ENCODE measurements at places on chromosomes 12 and 14. TPM values are rescaled to one million over a fixed set of nuclear protein-coding genes. Genes with fewer than 3 reads are reported as not detected.

GRCh38 chr12:126907900-126908764 lies 1358.8 kb upstream of the TMEM132C start:
- DNase-seq: no peak
- no peak overlapping the region for H3K4me3 ChIP-seq
- H3K4me1 ChIP-seq: no peaks in the 10 kb centered on the region
- no peak overlapping the region for H3K27ac ChIP-seq

DNA sequence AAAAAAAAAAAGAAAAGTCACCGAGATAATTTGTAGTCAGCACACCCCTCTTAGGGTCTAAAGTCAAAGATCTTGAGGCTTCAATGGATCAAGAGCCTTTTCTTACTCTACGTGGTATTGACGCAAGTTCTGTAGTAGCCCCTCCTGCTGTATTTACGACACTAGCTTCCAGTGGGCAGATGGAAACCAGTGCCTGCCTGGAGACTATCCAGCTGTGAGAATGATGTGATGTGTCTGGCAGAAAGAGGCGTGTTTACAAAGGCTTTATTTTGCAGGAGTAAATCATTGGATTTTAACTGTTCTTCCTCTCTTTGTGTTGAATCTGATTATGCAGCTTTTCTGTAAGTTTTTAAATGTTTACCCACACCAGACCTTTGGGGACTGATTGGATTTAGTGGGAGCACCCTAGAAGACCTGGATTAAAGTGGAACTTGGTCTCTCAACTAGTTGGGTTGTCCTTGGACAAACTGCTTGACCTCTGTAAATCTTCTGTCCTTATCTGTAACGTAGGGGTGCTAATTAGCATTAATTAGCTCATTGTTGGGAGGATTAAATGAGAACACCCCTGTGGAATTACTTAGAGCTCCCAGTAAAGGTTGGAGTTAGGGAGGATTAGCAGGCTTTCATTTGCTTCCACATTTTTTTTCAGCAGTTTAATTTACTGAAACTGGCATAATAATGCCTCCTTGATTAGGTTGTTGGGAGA lies 72.4 kb downstream of the RASSF3 start:
- no peak for DNase-seq
- peaks cover 27% of the 10 kb centered on the region for H3K4me1 ChIP-seq
- H3K27me3 ChIP-seq: no peaks in the 10 kb centered on the region
- H3K36me3 ChIP-seq: peaks cover 9% of the 10 kb centered on the region

GRCh38 chr12:58419196-58419760 lies 477.9 kb downstream of the ATP23 start:
- H3K4me1 ChIP-seq: peaks cover 3% of the 10 kb centered on the region
- no peak overlapping the region for H3K4me3 ChIP-seq
- no peak overlapping the region for H3K27ac ChIP-seq
- no peaks in the 10 kb centered on the region for H3K27me3 ChIP-seq
- no peaks in the 10 kb centered on the region for H3K36me3 ChIP-seq
- no peak for DNase-seq

DNA sequence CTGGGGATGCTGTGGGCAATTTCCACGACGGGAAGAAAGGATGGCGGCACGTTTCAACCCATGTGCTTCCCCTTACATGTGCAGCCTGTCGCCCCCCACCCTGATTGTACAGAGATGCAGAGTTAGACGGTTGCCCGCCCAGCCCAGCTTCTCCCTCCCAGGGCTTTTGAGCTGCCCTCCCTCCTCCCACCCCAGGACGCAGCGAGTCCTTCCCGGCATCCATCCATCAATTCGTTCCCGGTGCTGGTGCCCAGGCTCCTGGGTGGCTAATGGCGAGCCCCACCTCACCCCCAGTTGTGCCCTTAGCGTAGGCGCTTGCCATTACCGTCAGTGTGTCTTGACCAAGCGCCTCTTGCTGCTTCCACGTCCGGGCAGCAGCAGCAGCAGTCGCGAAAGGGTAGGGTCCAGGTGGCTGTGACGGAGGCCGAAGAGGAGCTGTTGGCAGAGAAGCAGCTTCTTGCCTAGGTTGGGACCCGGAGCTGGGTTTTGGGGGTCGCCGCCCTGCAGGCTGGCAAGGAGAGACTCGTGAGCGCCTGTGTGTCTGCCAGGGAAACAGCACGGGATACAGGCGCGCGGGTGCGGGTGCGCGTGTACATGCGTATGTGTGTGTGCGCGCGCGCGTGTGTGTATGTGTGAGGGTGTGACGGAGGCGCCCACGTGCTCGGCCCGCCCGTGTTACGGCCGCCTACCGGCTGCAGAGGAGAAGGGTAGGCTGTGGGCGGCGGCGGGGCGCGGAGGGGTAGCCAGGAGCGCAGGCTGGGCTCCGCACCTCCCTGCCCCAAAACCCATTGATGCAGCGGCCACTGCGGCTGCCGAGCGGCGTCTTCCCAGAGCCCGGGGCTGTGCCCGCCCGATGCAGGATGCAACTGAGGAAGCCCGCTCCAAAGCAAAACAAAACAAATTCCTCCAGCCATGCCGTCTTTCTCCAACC lies at the start of gene SLC6A15:
Gene SLC6A15 (minus strand): TSS at position 602 of the 931 bp plus-strand sequence. CDS start 20,679 bp downstream, outside the sequence.
- DNase-seq: peak; percentile 16
- H3K27me3 ChIP-seq: peaks cover 43% of the 10 kb centered on the region
- peaks cover 8% of the 10 kb centered on the region for H3K4me1 ChIP-seq
- no peaks in the 10 kb centered on the region for H3K36me3 ChIP-seq

DNA sequence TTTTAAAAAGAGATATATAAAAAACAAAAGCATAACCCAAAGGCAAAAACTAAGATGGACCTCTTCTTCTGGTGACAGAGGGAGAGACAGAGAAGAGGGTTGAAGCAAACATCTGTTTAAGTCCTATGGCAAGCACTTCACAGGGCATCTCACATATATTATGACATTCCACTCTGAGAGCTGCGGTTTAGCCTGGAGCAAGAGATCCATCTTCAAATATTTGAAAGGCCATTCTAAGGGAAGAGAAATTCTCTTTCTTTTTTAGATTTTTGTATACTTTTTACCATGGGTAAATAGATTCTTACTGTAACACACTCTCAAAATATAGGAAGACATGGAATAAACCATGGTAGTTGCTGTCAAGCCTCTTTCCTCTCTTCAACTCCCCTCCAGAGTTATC lies 204.1 kb downstream of the GXYLT1 start:
- no peaks in the 10 kb centered on the region for H3K4me1 ChIP-seq
- H3K27me3 ChIP-seq: no peaks in the 10 kb centered on the region
- no peaks in the 10 kb centered on the region for H3K36me3 ChIP-seq
- DNase-seq: no peak

- DNase-seq: no peak
- H3K27me3 ChIP-seq: no peaks in the 10 kb centered on the region
- H3K4me3 ChIP-seq: no peak overlapping the region
- H3K4me1 ChIP-seq: no peaks in the 10 kb centered on the region
- no peaks in the 10 kb centered on the region for H3K36me3 ChIP-seq
Observed at GRCh38 chr14:87785897-87786296, 207.1 kb downstream of the GALC start.

GRCh38 chr12:120797677-120798642 lies 72.3 kb downstream of the ACADS start:
- no peaks in the 10 kb centered on the region for H3K27me3 ChIP-seq
- peaks cover 12% of the 10 kb centered on the region for H3K4me1 ChIP-seq
- peaks cover 4% of the 10 kb centered on the region for H3K36me3 ChIP-seq
- no peak overlapping the region for H3K27ac ChIP-seq
- no peak for DNase-seq

The DNAJC22 gene
- 0.09 TPM for total RNA-seq

The ZNF605 gene
- 9.0 TPM for total RNA-seq

The GALNT16 gene
- total RNA-seq: 0.76 TPM

The AMDHD1 gene
- 0.52 TPM for total RNA-seq
